ENCODE measurements at places on chromosomes 5 and 9. TPM values are rescaled to one million over a fixed set of nuclear protein-coding genes. Genes with fewer than 3 reads are reported as not detected.

IRX2 gene
- 0.25 TPM for total RNA-seq

GABRA6 gene
- total RNA-seq = not detected

TAF11L5 gene
- total RNA-seq = not detected

SLC25A48 gene
- total RNA-seq = not detected

SGTB gene
- total RNA-seq = 11.0 TPM

FGF18 gene
- total RNA-seq = not detected

LCNL1 gene
- not detected for total RNA-seq

Data from cardiac ventricle fibroblast (primary cell).